ENCODE measurements at places on chromosomes 1 and 21. TPM values are rescaled to one million over a fixed set of nuclear protein-coding genes. Genes with fewer than 3 reads are reported as not detected.

ACTN2 gene
- 1.8 TPM for total RNA-seq

PIGM gene
- total RNA-seq, result 5.9 TPM

NEK2 gene
- 1.2 TPM for total RNA-seq

DNA sequence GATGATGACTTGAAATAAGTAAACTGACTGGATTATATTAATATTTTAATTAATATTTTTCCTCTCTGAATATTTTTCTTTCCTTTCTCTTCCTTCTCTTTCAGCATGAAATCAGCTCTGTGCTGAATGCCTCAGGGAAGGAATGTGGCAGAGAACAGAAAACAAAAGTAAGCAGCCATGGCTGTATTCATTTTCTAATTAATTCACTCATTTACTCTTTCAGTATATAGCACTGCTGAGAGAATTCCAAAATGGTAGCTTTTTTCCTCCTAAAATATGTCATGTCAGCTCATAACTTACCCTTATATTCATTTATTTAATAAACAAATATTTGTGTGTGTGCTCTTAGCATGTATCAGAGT is 522.5 kb downstream of the PTPRC start:
- no peaks in the 10 kb centered on the region for H3K4me1 ChIP-seq
- H3K4me3 ChIP-seq, result no peak overlapping the region
- H3K27me3 ChIP-seq, result no peaks in the 10 kb centered on the region
- H3K36me3 ChIP-seq, result no peaks in the 10 kb centered on the region
- DNase-seq, result no peak
- H3K27ac ChIP-seq, result no peak overlapping the region

- peaks cover 34% of the 10 kb centered on the region for H3K4me1 ChIP-seq
- no peak for DNase-seq
- peak overlapping the region; percentile 54 for H3K27ac ChIP-seq
- no peaks in the 10 kb centered on the region for H3K27me3 ChIP-seq
- no peaks in the 10 kb centered on the region for H3K36me3 ChIP-seq
Measured at GRCh38 chr1:180533266-180533987, 25.3 kb upstream of the OVAAL start.

DNA sequence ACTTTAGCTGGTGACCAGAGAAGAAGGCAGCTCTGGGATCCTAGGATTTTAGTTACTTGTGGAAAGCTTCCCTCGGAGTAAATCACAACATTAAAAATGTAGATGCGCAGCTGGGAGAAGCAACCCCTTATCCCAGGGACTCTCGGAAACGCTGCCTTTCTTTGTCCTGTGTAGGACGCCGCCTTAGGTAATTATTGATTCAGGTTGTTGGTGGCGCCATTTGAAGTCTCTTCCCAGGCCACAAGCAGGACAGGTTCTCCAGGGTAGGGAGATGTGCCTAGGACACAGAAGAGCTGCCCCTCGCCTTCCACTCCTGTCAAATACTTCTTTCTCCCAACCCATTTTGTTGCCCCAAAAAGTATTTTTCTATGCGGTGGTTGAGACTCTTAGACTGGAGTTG is 10.3 kb downstream of the SLC37A1 start:
- H3K36me3 ChIP-seq, result peaks cover 13% of the 10 kb centered on the region
- no peaks in the 10 kb centered on the region for H3K27me3 ChIP-seq
- no peak for DNase-seq
- peaks cover 49% of the 10 kb centered on the region for H3K4me1 ChIP-seq

GRCh38 chr1:161218301-161219077 is 3.4 kb downstream of the FCER1G start:
- peaks cover 5% of the 10 kb centered on the region for H3K36me3 ChIP-seq
- no peak for DNase-seq
- peaks cover 13% of the 10 kb centered on the region for H3K4me1 ChIP-seq
- peak overlapping the region; percentile 93 for H3K27ac ChIP-seq
- no peaks in the 10 kb centered on the region for H3K27me3 ChIP-seq

GRCh38 chr1:2496746-2497145 is 20.7 kb downstream of the PLCH2 start:
- no peak overlapping the region for H3K4me3 ChIP-seq
- DNase-seq, result no peak
- no peaks in the 10 kb centered on the region for H3K27me3 ChIP-seq
- H3K4me1 ChIP-seq, result no peaks in the 10 kb centered on the region

Data from upper lobe of left lung (tissue), 6 donors.